ENCODE measurements at places on chromosomes 4 and X.
A peak's percentile ranks its signal among the peaks of the same experiment; 100 is the strongest.

DNA sequence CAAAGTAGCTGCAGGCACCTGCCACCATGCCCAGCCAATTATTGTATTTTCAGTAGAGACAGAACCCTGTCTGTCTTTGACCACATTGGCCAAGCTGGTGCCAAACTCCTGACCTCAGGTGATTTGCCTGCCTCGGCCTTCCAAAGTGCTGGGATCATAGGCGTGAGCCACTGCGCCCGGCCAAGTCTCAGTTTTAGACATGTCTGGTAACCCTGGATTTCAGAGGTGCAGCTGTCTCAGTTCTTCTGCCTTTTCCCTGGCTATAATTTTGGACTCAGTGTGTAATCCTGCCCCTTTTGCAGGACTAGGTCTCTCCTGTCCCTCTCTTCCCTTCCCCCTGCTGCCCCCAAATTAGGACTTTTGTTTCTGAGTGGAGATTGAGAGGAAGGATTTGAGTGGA lies 46.6 kb downstream of the FAM193A start:
- no peak for DNase-seq

DNA sequence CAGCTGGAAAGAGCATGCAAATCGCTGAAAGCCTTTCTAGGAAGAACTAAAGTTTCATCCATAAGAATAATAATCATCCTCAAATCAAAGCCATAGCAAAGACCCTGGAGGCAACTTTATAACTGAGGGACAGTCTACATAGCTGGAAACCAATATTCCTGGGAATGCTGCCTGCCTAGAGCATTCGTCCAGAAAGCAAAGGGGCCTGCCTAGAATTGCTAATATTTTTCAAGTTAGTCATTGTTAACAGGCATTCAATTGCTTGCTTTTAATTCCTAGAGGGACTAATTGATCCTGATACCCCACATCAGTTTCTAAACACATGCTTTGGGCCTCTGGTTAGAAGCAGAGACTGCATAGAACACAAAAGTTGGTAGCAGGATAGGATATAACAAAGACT lies 4.2 kb upstream of the PPARGC1A start:
- no peak for DNase-seq

- DNase-seq, result no peak
These were observed 47.7 kb downstream of the TIGD2 start for GRCh38 chr4:89158884-89159503.

GRCh38 chrX:71636438-71637252 lies 18.3 kb upstream of the CXCR3 start:
- no peak for DNase-seq

GRCh38 chrX:47566841-47567240 lies 5.8 kb downstream of the ARAF start:
- no peak for DNase-seq

- DNase-seq, result no peak
These were observed 35.9 kb upstream of the PPA2 start for GRCh38 chr4:105509714-105510113.

DNA sequence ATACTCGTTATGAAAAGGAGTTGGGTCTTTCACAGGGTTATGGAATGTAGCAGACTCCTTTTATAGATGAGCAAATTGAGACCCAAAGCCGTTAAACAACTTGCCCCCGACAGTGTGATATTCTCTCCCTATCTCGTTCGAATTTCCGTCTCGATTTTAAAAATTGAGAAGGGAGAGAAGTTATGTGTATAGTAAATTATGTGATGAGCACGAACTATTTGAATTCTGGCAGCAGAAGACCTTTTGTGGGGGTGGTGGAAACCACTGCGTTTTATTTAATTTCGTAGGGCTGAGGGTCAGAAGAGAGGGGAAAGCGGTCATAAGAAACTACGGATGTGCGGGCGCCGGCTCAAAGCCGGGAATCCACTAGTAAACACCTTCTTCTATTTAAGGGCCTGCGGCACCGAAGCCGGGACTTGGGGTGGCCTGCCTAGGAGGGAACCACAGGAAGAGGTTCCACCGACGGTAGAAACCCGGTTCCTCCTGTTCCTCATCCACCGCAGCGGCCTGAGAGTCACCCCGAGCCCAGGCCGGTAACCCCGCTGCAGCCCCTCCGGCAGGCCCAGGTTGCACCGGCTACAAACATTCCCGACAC lies 1.5 kb upstream of the DDX3X start:
- DNase-seq, result peak; percentile 6

- no peak for DNase-seq
These were observed 46.0 kb upstream of the CLNK start for GRCh38 chr4:10730590-10730989.

- no peak for DNase-seq
These were observed 340.9 kb downstream of the CENPC start for GRCh38 chr4:67204441-67204840.

- no peak for DNase-seq
These were observed 875 bp downstream of the RGS12 start for GRCh38 chr4:3293401-3294391.

- DNase-seq, result no peak
These were observed 44.2 kb downstream of the SLC4A4 start for GRCh38 chr4:71382900-71383560.

DNA sequence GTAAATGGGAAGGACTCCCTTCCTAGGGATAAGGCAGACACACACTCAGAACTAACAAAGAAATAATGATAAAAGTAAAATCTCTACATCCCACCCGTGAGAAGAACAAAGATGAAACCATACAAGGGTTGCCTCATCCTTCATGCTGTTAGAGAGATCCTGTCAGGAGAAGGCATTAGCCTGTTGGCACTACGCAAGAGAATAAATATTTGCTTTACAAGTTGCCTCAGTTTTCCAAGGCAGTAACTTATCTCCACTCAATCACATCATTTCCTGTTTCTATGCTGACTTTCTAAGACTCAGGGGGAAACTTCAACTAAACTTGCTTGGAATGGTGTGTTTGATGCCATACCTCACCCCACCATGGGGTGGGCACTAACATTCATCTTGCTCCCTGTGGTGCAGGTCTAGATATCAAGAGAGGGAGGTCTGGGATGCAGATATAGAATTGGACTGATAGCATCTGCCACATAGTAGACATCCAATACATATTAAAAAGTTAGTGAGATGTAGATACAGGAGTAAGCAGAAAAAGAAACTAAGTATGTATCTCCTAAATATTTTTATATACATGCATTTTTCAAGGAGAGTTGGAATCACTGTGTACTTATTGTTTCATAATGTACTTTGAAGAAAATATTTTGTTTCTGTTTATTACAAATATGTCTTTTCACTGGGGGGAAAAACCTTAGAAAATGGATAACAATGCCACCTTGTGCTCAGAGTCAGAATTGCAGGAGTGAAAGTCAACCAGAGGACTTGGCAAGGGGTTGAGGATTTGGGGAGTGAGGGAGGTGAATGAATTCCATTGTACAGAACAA lies 57.2 kb upstream of the BEX4 start:
- DNase-seq, result no peak

DNA sequence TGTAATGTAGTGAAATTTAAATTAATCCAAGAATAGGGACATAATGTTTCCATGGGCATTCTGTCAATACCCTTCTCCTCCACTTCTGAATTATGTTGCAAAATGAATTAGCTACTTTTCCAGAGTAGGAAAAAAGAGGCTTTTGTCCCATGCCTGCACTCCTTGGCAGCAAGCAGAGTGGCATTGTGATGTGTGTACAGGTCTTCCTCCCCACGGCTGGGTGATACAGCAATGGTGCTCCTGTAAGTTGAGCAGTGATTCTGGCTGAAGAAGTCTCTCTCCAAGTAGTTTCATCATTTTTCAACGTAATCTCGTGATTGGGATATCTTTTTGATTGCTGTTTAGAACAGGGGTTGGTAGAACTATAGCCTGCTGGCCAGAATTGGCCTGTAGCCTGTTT lies 59.9 kb downstream of the KIT start:
- no peak for DNase-seq

- no peak for DNase-seq
These were observed 16.5 kb downstream of the RXFP1 start for GRCh38 chr4:158538176-158538575.

- no peak for DNase-seq
These were observed 204.7 kb upstream of the GABRA2 start for GRCh38 chr4:46594661-46595060.

DNA sequence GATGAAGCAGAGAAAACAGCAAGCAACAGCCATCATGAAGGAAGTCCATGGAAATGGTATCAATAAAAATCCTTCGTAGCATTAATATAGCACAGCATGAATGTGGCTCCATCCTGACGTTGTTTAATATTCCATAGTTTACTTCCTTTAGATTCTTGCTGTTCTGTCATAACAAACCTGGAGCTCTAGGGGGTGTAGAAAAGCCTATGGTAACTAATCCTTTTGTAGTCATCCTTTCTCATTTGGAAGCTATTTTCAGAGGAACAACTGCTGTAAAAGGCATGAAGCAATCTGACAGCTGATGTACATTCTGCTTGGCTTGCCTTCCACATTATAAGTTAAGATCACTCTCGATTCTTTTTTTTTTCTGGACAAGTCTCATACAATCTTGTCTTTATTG lies 914 bp downstream of the MYOZ2 start:
- no peak for DNase-seq

DNA sequence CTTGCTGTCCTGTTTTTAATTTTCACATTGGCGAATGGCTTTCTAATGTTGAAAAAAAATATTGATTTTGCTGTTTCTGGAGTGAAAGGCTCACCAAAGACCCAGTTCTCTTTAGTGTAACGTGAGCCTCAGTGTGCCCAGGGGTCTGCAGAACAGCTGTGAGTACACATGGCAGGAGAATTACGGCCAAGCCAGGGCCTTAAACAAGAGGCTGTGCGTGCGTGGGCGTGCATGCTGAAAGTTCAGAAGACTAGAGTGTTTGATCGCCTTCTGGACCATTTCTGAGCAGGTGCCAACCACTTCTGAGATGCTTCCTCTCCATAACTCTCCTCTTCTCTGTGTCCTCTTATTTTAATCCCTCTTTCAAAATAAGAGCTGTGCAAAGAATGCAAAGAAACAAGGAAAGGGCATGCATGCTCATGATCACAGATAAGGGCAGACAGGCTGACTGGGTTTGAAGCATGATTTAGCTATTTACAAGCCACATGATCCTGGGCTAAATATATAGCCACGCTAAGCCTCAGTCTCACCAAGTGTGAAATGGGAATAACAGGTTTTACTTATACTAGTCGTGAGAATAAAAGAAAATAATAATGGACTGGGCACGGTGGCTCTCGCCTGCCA lies 9.9 kb downstream of the PHEX start:
- DNase-seq, result no peak

DNA sequence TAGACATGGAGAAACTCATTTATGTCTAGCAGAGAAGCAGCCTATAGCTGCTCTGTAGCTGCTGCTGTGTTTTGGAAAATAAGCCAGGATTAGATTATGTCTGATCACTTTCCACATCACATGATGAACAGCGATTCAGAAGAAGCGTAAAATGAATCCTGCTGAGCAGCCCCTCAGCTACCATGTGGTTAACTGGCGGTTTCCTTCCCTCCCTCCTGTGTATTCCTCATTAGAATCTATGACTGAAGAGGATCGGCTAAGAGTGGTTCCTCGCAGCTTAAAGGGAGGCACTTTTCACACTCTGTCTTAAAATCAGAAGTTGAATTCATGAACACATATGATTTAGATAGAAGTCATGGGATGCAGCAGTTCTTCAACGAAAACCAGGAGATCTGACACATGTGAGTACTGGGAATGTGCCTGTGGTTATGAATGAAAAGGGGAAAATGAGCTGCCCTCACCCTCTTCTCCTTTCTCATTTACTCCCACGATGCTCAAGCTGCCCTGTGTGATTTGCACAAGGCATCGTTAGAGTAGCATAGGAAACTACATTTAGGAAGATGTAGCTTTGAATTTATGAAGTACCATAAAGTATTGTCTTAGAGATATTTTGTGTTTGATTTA lies at the start of gene PPEF1:
PPEF1 (plus strand) TSS at position 220 of the 624 bp plus-strand sequence; CDS start at position 356, 136 bp downstream.
- no peak for DNase-seq

- no peak for DNase-seq
These were observed 186.2 kb upstream of the BCOR start for GRCh38 chrX:40283981-40284380.

DNA sequence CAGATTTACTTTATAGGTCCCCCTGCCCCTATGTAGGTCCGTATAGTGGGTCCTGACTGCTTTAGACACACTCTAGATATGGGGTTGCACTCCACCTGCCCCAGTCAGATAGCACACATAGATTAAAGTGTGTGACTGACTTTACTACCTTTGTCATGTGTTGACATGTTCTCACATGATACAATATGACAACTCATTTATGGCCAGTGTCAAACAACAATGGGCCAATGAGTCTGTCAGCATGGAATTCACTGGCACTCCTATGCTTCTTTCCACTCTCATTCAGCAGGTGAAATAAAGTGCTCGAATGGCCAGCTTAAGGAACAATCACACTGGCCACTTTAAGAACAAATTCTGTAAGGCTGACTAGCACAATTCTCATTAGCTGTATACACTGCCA lies 23.8 kb upstream of the FMR1NB start:
- DNase-seq, result no peak

DNA sequence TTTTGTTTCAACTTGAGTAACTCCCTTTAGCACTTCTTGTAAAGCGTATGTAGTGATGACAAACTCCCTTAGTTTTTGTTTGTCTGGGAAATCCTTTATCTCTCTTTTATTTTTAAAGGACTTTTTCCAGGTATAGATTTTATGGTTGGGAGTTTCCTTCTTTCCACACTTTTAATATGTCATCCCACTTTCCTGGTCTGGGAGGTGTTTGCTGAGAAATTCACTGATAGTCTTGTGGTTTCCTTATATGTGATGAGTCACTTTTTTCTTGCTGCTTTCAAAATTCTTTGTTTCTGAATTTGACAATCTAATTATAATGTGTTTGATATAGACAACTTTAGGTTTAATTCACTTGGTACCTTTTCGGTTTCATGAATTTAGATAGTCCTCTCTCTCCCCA lies 353.9 kb downstream of the GPAT3 start:
- no peak for DNase-seq

DNA sequence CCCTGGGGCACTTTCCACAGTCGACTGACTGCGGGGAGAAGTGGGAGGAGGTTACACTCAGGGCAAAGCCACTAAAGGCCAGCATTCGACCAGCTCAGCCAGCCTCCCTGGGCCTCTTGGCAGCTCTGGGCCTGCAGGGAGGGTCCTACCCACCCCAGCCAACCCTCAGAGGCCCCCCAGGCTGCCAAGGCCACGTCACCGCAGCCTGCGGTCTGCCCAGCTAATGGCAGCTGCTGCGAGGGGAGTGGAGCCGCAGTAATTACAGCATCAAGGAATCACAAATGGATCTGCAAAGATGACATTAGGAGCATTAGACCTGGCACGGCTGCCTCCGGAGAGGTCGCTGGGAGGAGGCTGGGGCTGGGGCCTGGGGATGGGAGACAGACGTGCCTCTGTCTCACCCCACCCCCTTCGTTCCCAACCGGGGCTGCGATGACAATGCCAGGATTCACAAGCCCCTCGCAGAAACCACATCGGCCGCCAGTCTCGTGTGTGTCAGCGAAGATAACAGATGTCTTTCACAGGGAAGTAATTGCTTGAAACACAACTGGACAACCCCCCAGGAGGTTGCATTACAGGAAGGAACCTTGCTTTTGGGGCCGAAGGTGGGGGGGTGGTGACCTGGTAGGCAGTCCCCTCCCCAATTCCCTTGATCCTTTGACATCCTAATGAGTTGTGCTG lies 367.6 kb downstream of the BCOR start:
- DNase-seq, result no peak

All from activated T-cell treated with anti-CD3 and anti-CD28 coated beads for 24 hours (primary cell).